ENCODE measurements at places on chromosomes 6 and 20.

- no peak for DNase-seq
Measured at GRCh38 chr20:50713657-50714101, 17.7 kb upstream of the PARD6B start.

DNA sequence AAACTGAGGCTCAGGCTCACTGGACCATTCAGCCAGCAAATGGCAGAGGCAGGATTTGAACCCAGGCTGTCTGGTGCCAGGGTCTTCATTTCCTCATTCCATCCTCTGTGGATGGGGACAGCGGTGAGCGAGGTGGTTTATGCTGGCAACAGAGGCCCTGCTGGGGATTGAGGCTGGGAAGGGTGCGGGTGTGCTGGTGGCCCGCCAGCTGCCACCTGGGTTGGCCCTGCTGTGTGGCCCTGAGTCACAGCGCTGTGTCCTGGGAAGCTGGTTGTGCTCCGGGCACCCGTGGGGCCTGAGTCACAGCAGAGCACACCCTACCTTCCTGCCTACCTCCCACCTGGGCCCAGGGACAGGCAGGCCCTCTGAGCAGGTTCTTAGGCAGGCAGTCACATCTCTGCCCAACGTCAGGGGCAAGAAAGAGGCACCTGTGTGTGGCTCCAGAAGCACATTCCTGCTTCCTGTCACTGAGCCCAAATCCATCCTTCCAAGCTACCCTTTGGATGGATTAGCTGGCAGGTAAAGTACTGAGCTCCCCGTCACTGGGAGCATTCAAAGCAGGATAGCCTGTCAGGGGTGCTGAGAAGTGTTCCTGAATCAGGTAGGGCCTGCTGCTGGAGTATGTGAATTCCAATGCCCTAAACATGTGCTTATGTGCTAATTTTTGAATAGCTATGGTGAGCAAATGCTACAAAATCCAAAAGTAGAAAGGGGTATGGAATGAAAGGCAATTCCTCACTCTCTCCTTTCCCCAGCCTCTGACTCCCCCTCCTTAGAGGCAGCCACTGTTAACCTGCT lies 53.9 kb downstream of the CEBPB start:
- no peak for DNase-seq

GRCh38 chr6:147891671-147892070 lies 383.2 kb downstream of the SAMD5 start:
- no peak for DNase-seq

DNA sequence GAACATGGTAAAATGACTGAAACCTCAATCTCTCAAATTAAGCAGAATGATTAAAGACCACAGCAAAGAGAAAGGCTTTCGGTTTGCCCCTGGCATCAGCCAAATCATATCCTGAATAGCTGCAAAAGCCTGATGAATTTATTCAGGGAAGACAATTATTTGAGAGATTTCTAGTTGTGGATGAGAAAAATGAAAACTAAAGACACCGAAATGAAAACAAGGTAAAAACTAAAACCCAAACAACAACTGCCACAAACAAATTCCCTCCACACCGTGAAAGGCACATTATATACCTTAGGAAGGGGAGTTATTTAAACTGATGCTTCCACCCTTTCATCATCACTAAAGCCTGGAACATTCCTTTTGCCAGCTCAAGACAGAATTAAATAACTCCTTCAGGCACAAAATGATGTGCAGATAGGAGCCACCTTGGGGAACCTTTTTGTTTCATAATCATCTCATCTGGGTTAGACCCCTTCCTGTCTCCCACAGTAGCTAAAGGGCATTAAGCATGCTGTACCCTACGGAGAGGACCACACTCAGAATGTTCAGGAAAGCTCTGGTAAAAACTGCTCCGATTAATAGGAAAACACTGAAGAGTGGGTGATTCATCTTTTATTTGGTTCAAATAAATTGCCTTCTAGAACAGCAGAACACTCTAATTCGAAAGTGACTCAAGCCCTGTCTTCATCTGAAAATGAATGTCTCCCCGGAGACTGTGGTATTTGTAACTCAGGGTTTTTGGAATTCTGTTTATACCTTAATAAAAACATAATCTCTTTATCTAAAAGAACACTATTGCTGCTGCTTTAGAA lies 9.1 kb upstream of the ANKRD60 start:
- no peak for DNase-seq

GRCh38 chr6:467671-468082 lies 76.1 kb downstream of the IRF4 start:
- no peak for DNase-seq

- DNase-seq: peak; percentile 48
Measured at GRCh38 chr6:148693882-148694484, 52.8 kb upstream of the UST start.

All from CD4-positive, alpha-beta T cell treated with Interleukin-15 for 1 hour (primary cell).